ENCODE measurements at places on chromosomes 6 and 20.

DNA sequence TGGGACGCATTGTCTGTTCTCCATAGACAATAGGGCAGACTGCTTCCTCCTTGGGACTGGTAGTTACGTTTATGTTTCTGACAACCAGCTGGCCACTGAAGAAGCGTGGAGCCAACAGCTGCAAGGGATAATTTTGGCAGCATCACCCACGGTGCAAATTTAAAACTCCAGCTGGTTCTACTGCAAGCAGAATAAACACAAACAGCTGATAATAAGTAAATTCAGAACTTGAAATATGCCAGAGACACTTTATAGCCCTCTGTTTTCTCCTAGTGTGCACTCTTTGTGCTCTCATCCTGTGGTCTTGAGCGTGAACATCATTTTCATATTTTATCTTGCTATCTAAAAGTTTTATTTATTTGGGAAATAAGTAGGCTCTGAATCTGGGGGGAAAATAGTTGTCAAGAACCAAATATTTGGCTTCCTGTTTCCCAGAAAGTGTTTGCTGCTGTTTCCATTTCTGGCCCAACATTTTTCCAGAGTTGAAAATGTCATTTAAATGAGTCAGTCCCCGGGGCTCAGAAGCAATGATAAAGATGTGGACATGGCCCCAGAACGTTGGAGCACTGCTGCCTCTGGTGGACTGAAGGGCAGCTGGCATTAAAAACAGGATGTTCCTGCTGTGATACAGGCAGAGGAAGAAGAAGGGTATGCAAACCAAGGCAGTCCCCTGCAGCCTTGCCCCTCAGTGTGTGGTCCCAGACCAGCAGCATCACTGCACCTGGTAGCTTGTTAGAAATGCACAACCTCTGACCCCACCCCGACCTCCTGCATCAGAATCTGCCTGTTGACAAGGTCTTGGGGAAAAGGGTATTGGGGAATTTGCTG is 12.5 kb upstream of the THBD start:
- DNase-seq: no peak

DNA sequence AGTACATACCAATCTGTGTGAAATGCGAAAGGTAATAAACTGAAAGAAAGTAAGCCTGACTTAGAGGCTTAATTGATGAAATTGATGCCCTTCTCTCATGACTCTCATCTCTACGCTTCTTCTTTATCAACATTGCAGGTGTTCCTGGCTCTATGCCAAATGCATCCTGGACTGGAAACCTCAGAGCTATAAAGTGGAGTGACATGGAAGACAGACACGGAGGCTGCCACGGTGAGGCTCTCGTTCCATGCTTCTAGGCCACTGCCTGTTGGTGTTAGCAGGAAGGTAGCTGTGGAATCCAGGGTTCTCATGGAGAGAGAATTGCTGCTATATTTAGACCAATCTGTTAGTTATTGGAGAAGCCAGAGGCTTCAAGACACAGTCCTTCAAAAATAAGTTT is 73.2 kb downstream of the C6orf52 start:
- no peak for DNase-seq

GRCh38 chr6:34529665-34530327 is 26.3 kb downstream of the SPDEF start:
- DNase-seq: no peak

- no peak for DNase-seq
Observed at GRCh38 chr6:105664931-105665330, 262.0 kb upstream of the PREP start.

DNA sequence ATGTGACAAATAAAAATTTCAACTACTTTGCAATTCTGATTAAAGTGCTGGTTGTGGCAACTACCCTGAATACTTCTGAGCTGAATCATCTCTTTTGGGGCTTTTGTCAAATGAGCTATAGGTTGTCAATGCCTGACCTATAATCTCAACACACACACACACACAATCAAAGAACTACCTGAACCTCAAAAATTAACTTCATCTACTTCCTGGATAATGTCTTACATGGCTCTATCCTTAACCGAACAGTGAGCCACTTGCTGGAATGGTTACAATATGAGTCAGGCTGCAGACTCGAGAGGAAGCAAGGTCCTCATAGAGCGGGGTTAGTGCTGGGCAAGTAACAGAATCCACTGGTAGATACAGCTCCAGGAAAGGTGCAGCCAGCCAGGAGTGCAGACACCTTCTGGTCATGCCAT is 70.6 kb upstream of the DST start:
- no peak for DNase-seq

Measured in activated gamma-delta T cell treated with Interleukin-2 at 50 U/mL for 16 hours (primary cell).